Effector memory CD4-positive, alpha-beta T cell (primary cell): ENCODE measurements at places on chromosomes 4 and X.

DNA sequence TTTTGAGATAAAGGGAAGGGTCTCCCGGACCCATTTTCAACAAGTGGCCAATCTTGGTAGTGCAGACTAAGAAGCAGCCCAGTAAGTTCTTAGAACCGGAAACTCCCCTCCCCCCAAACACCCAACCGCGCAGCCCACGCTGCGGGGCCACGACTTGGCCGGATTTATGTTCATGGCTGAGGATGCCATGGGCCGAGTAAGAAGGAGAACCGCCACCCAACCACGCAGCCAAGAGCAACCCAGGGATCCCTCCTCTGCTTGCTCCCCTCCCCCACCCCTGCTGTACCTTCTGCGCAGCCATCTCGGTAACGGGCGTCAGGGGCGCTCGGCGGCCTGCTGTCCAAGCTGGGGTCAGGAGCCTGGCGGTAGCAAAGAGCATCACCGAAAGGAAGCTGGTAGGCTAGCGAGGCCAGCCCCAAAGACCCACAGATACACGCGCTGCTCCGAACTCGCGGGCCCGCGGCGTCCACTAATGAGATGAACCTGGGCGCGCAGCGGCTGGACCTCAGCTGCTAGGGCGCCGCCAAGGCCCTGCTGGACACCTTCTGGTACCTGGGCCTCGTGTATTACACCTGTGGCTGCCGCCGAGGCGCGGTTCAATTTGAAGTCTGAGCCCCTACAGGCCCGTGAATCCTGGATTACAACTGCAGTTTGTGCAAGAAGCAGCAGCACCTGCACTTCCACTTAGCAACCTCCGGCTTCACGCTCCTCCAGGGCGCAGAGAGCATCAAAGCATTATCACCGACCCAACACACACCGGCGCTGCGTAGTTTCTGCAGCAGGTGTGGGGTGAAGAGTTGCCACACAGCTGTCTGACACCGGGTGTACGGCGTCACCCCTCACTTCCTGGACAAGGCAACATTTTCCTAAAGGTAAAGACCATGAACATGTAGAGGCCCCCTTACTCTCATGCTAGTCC, 63.4 kb downstream of the NUDT10 start:
- peak; percentile 50 for DNase-seq
- H3K27ac ChIP-seq = peak overlapping the region; percentile 51
- no peaks in the 10 kb centered on the region for H3K4me1 ChIP-seq
- H3K27me3 ChIP-seq = no peaks in the 10 kb centered on the region

- H3K36me3 ChIP-seq = peaks cover 3% of the 10 kb centered on the region
- H3K27me3 ChIP-seq = no peaks in the 10 kb centered on the region
- H3K4me1 ChIP-seq = no peaks in the 10 kb centered on the region
- no peak overlapping the region for H3K4me3 ChIP-seq
- DNase-seq = no peak
Observed at GRCh38 chrX:149962859-149963757, 24.8 kb upstream of the EOLA2 start.

DNA sequence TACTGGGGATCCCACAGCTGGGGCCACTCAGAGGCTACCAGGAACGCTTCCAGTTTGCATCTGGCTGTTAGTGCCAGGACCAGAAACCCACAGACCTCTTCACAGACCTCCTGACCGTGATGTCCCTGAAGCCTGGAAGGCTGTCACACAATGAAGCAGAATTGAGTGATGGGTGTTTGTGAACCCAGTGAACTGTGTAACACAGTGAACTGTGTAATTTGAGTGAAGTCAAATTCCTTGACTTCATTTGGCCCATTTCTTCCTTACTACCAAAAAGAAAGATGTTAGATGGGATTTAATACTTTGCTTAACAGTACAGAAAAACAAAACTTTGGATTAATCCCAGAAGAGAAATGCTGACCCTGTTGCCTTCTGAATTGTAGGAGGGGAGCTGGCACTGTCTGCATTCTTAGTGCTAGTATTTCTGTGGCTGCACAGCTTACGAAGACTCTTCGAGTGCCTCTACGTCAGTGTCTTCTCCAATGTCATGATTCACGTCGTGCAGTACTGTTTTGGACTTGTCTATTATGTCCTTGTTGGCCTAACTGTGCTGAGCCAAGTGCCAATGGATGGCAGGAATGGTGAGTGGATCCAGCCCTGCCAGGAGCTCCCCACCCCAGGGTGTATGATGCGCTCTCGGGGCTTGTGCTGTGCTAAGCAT, 17.8 kb downstream of the SRD5A3 start:
- no peak overlapping the region for H3K4me3 ChIP-seq
- no peaks in the 10 kb centered on the region for H3K4me1 ChIP-seq
- DNase-seq = no peak
- no peaks in the 10 kb centered on the region for H3K27me3 ChIP-seq
- no peaks in the 10 kb centered on the region for H3K36me3 ChIP-seq

DNA sequence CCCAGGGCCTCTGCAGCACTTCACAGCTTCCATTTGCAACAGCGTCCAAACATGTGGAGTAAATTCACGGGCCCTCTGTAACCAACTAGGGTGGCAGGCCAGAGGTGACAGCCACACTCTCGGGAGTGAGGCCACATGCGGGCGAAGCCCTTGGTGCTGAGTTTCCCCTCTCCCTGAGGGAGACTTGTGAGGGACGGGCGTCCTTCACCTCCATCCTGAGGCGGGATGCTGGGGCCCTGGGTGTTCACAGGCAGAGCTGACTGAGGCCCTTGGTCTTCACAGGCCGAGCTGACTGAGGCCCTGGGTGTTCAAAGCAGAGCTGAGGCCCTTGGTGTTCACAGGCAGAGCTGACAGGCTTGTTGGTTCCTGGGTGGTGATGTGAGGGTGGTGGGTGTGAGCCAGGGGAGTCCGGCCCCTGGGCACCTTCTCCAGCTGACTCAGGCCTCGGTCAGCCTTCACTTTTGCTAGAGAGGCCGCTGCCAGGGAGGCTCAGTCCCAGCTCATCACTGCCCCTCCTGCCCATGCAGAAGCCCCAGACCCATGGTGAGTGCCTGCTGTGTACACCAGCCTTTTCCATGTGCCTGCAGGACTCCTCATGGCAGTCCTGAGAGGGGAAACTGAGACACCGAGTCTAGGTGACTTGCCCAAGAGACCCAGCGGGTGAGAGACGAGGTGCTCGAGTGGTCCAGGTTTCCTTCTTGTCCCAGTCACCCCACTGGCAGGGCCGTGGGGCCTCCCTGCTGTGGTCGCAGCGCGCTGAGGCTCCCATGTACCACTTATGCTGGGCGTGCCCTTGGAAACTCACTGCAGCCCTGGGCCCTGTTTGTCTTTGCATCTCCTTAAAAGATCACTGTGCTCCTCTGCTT, 8.5 kb downstream of the WFS1 start:
- no peaks in the 10 kb centered on the region for H3K36me3 ChIP-seq
- DNase-seq = no peak
- peaks cover 9% of the 10 kb centered on the region for H3K4me1 ChIP-seq
